ENCODE measurements at places on chromosomes 2 and 18.
A peak's percentile ranks its signal among the peaks of the same experiment; 100 is the strongest.

DNA sequence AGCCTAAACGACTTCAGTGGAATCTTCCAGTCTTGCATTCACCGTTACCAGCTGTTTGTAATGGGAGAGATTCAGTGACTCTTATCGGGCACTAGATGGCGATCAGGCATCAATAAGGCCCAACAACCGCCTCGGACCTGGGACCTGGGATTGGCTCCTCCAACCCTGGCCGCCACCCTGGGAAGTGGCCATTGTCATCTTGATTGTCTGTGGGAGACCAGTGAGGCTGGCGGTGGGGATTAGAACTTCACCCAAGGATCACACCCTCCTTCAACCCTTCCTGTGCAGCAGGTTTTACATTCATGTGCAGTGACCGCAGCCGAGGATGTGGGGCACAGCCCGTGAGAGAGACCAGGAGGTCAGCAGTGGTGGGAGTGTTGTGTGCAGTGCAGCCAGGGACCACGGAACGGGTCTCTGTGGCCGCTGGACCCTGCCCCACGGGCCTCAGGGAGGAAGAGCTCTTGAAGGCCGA, 85.3 kb downstream of the SPP2 start:
- DNase-seq = peak; percentile 62

DNA sequence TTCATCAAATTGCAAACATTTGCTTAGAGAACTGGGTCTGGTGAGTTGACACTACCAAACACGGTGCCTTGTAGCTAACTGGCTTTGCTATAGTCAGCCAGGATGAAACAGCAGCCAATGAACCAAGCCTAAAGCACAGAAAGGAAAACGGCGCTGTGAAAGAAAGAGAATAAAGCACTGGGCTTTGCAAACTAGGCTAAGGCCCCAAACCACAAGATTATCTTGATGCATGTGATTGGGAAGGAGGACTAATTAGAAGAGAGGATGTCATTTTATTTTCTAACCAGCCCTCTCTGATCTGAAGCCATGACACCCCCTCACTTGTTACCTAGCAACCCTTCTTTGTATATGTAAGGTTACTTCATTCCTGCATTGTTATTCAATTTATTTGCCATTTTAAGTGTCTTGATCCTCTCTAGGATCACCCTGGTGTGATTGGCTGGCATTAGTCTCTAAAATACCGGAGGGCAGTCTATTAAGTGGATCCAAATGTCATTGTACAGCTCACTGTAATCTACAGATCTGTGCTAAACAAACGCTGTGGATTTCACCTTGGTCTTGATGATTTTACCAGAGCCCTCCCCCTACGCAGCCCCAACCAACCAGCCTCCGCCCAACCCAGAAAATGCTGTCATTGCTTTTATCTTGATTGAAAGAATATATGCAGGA, 395.4 kb upstream of the ACVR2A start:
- DNase-seq = peak; percentile 68

DNA sequence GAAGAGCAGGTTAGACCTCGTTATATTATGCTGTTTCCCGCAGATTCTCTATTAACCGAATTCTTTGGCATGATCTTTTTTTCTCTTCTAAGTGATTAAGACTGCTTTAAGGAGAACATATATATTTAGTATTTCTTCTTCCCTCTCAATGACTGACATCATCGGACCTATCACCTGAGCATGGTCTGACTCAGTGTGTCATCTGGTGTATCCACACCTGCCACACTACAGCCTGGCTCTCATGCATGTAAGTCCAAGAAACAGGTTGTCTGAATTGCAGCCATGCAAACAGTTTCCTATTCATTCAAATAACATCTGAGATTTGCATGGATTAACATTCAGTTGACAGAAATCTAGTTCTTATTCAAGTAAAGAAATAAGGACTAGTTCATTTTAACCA, 55.1 kb upstream of the CWC22 start:
- no peak for DNase-seq

GRCh38 chr18:61765097-61765496, 127.7 kb downstream of the RNF152 start:
- no peak for DNase-seq

GRCh38 chr2:183925281-183925680, 673.0 kb upstream of the ZNF804A start:
- no peak for DNase-seq

DNA sequence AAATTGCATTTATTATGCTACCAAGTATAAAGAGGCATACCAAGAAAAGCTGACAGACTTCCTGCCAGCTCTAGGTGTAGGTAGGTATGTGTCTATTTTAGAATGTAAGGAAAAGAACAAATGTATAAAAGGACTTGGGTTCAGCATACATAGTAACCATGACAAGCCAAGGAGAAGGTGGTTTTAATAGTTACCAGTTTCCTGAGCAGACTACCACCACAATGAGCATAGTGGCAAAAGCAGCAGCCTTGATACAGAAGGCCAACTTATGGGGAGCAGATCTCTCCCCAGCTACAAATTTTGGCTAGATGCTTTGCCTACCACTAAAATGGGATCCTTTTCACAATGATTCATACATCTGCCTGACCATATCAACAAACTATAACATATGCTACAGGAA, 34.5 kb downstream of the METTL8 start:
- DNase-seq = no peak

GRCh38 chr18:21979171-21979560, 190.2 kb upstream of the GATA6 start:
- no peak for DNase-seq

DNA sequence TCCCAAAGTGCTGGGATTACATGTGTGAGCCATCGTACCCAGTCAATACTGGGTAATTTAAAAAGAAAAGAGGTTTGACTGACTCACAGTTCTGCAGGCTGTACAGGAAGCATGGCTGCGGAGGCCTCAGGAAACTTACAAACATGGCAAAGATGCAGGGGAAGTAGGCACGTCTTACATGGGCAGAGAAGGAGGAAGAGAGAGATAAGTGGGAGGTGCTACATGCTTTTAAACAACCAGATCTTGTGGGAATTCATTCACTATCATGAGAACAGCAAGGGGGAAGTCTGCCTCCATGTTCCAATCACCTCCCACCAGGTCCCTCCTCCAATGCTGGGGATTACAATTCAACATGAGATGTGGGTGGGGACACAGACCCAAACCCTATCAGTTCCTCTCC, 192.5 kb downstream of the ATAD2B start:
- no peak for DNase-seq

GRCh38 chr2:209582281-209582680, 158.4 kb downstream of the MAP2 start:
- DNase-seq = no peak

GRCh38 chr2:150473767-150474166, 13.7 kb downstream of the RND3 start:
- DNase-seq = no peak

GRCh38 chr2:67268797-67269196, 128.3 kb upstream of the ETAA1 start:
- DNase-seq = no peak

GRCh38 chr2:140383781-140384180, 1603.6 kb upstream of the NXPH2 start:
- no peak for DNase-seq

DNA sequence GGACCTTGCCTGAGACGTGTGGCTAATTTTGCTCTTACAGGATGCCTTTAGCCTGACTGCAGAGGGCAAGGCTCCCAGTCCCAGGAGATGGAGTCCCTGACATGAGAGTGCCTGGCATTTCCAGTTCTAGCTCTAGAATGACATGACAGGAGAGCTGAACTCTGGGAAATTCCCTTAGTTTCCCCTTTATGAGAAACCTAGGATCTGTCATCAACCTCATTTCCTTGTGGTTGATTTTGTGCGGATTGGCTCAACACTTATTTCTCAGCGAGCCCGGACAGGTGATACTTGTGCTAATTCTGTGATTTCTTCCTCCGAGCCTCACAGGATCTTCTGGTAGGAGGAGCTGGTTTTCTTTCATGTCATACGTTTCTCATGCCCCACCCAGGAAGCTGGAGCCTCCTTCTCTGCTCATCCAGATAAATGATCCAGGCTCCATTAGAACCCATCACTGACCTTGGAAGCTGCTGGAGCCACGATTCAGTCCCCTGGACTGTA, at the start of gene IL36G:
IL36G (plus strand) TSS at position 448 of the 498 bp plus-strand sequence. CDS start 633 bp downstream, outside the sequence.
- no peak for DNase-seq

DNA sequence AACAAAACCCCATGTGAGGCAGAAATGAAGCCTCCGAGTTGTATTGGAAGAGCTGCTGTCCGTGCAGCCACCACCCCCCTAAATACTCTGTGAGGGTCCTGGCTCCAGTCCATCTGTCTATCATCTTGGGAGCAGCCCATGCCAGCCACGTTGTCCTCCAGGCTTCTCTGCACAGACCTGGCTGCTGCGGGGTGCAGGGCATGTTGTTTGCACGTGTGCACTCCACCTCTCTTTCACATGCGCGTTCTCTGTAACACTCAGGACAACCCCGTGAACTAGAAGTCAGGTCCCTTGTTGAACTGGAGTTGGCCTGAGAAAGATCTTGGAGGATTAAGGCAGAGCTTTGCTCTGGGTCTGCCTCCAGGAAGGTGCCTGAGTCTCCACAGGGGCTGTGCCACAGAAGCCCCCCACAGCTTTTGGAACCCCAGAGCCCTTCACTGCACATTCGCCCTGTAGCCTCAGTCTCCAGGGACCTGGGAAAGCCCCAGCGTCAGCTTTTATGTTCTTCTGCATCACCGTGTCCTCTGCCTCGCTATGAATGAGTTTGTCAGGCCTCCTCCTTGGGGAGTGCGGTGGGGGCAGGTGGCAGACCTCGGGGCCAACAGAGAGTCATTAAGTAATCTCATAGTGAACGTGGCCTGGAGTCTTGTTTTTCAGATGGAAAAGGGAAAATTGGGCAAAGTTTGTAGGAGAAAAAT, 16.6 kb downstream of the RTP5 start:
- DNase-seq = no peak

DNA sequence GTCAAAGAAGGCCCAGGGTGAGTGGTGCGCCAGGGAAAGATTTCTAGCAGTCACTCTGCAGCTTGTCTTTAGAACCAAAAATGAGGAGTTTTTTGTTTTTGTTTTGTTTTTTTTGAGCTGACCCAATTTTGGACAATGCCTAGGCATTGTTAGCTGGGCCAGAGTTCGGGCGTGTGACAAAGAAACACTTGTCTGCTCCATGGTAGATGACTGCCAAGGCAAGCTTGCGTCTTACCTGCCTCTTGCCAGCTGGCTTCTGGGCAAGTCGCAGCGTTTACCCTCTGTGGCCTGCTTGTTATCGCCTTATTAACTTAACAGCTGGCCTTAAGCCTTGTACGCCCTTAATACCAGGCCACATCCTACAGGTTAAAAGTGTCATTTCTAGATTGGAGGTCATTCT, 114.3 kb downstream of the GALNT1 start:
- no peak for DNase-seq

GRCh38 chr2:219000569-219000960, 7.3 kb upstream of the CRYBA2 start:
- DNase-seq = no peak

DNA sequence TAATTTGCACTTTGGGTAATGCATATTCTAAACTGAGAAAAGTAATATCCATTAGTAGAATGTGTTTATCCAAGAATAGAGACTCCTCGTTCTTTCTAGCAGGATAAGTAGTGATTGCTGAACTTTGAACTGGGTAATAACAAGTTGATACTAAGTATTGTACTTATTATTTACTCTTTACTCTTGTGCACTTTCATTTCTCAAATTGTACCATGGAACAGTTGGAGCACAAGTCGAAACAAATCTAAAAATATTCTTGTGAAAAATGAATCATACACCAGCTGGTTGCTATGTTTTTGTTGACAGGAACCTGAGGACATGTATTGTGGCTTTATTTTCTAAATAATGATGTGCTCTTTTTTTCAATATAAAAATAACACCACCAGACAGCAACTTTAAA, 111.9 kb downstream of the RGPD3 start:
- no peak for DNase-seq

- no peak for DNase-seq
Measured at GRCh38 chr2:102112692-102113665, 29.6 kb upstream of the IL1R1 start.

- DNase-seq = no peak
Measured at GRCh38 chr2:65611488-65611887, 179.1 kb upstream of the SPRED2 start.

All from CD4-positive, alpha-beta T cell treated with Interleukin-21 for 1 hour (primary cell).